ENCODE measurements at places on chromosomes 3 and 15.

DNA sequence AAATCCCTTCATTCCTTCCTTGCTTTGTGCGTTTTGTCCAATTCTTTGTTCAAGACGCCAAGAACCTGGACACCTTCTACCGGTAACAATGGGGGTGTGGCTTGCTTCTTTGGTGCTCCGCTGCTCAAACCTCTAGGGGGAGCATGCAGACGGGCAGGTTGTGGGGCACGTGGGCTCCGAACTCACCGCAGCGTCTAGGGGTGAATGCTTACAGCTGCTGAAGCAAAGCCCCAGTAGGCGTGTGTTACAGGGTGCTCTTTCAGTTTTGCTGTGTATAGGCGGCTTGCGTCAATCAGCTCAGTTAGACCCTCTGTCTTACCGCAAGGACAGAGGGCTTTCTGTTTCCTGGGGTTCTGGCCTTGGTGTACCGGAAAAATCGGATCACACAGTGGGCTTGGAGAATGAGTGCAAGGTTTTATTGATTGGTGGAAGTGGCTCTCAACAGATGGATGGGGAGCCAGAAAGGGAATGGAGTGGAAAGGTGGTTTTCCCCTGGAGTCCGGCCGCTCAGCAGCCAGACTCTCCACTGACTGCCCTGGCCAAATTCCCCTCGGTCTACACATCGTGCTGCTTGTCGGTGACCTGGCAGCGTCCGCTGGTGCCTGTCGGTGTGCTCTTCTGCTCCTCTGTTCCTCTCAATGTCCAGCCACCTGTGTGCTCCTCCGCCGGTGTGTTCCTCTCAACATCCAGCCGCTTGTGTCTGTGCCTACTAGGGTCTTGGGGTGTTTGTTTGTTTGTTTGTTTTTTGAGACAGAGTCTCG lies 1.2 kb upstream of the LRRC34 start:
- no peak for DNase-seq

- DNase-seq: no peak
Measured at GRCh38 chr15:69540622-69541021, 88.0 kb downstream of the RPLP1 start.

DNA sequence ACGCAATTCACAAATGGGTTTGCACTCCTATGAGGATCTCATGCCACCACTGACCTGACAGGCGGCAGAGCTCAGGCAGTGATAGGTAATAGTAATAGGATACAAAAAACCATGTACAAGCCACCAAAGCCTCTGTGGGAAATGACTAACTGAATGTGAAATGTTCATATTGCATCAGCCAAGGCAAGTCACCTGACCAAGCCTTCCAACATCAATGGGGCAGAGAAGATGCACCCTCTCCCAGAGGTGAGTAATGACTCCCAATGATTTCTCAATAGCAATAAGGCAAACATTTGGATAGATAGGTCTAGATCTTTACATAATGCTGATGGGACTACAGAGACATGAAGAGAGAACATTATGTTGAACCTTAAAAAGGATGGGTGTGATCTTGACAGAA lies 14.9 kb downstream of the CNTN3 start:
- DNase-seq: no peak

GRCh38 chr3:43994657-43995546 lies 246.8 kb upstream of the TOPAZ1 start:
- DNase-seq: peak; percentile 73

DNA sequence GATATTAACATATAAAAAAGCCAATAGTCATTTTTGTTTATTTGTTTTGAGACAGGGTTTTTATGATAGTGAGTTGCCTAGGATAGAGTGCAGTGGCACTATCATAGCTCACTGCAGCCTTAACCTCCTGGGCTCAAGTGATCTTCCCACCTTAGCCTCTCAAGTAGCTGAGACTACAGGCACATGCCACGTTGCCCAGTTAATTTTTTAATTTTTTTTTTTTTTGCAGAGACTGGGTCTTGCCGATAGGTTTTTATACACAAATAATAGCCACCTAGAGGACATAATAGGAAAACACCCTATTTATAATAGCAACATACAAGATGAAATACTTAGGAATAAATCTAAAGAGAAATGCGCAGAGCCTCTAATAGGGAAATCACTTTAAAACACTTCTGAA lies 13.3 kb downstream of the EIF3J start:
- DNase-seq: no peak

DNA sequence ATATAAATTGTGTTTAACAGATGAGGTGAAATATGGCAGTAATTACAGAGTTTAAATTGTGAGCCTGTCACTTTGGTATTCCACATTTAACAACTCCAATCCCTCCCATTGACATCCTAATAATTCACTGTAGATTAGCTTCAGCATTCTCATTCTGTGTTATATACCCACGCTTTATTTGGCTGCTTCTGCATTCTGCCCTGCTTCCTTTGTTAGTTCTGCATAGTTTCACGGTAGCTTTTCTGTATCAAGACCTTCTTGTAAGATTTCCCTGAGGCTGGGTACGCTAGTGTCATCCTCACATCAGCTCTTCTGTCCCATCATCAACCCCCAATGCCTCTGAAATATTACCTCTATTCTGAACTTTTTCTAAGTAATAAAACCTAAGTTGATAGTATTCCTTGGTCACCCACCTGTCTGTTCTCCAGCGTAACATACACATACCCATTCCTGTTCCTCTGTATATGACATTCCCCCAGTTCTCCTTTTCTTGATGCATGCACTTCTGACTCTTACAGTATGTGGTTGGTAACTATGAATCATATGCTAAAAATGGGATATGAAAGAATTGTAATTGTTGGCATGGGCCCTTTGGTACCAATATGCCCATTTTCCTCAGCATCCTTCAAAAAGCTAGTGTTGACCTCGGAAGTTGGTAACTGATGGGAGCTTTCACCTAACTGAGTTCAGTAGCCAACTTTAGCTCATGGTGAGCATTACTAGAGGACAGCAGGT lies 171.2 kb downstream of the KLHL25 start:
- no peak for DNase-seq

GRCh38 chr15:43316016-43316970 lies 14.1 kb downstream of the LCMT2 start:
- no peak for DNase-seq

- DNase-seq: peak; percentile 49
Measured at GRCh38 chr3:45417930-45418847, 29.8 kb downstream of the LARS2 start.
